ENCODE measurements at places on chromosomes 5 and 9.

- no peak for DNase-seq
Observed at GRCh38 chr5:38497946-38498345, 58.5 kb downstream of the LIFR start.

- no peak for DNase-seq
Observed at GRCh38 chr9:13412331-13412730, 132.8 kb upstream of the MPDZ start.

GRCh38 chr5:173395257-173395932 is 67.2 kb upstream of the STC2 start:
- no peak for DNase-seq

DNA sequence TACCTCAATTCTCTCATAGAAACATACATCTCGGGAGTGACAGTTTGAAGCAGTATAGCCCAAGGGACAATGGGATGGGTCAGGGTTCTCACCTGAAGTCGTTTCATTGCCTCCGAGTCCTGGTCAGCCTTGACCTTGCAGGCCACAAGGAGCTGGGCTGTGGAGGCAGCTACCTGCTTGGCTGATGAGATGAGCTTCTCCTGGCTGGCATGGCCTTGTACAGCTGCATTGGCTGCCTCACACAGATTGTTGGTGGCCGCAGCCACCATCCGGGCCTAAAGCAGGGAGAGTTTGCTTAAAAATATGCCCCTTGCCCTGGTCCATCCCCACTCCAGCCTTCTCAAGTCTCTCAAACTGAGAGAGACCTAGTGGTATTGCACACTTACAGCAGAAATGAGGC is 8.5 kb upstream of the TPM2 start:
- no peak for DNase-seq

Measured in stimulated activated CD8-positive, alpha-beta memory T cell treated with anti-CD3 and anti-CD28 coated beads, Interleukin-4, amount 100 ng/mL, for 1 hour (primary cell).